ENCODE measurements at places on chromosomes 11 and 22. TPM values are rescaled to one million over a fixed set of nuclear protein-coding genes. Genes with fewer than 3 reads are reported as not detected.

Gene PRRG4
- 0.42 TPM for total RNA-seq

Gene CCDC81
- 1.0 TPM for total RNA-seq

Gene DNAJB7
- total RNA-seq: not detected

Gene C1QTNF6
- 16.3 TPM for total RNA-seq

Gene PPM1F
- total RNA-seq: 17.3 TPM

Gene BTBD18
- not detected for total RNA-seq

Gene C1QTNF4
- total RNA-seq: 1.4 TPM

Gene KCNK4
- not detected for total RNA-seq

Gene CEND1
- 3.9 TPM for total RNA-seq

Gene CYTH4
- total RNA-seq: 124 TPM

Gene IL18BP
- 18.4 TPM for total RNA-seq

Gene ACER3
- 13.0 TPM for total RNA-seq

Gene MPEG1
- 0.08 TPM for total RNA-seq

Gene PRODH
- total RNA-seq: not detected

Gene MRGPRX3
- total RNA-seq: not detected

Gene PDHX
- 28.2 TPM for total RNA-seq

Gene EIF3L
- total RNA-seq: 834 TPM

Gene MAJIN
- 1.1 TPM for total RNA-seq

Gene UPK3A
- not detected for total RNA-seq

Gene PLA2G3
- total RNA-seq: not detected

Data from activated T-helper 17 cell treated with anti-CD3 and anti-CD28 coated beads, Interleukin-2, amount 50 U/mL, for 72 hours (primary cell).